CD4-positive, alpha-beta T cell treated with Interleukin-4 for 1 hour (primary cell): ENCODE measurements at places on chromosomes 13 and 19.

GRCh38 chr13:44908266-44908665 lies 81.0 kb downstream of the NUFIP1 start:
- no peak for DNase-seq

GRCh38 chr13:111121506-111121905 lies 6.4 kb downstream of the ARHGEF7 start:
- DNase-seq, result no peak

DNA sequence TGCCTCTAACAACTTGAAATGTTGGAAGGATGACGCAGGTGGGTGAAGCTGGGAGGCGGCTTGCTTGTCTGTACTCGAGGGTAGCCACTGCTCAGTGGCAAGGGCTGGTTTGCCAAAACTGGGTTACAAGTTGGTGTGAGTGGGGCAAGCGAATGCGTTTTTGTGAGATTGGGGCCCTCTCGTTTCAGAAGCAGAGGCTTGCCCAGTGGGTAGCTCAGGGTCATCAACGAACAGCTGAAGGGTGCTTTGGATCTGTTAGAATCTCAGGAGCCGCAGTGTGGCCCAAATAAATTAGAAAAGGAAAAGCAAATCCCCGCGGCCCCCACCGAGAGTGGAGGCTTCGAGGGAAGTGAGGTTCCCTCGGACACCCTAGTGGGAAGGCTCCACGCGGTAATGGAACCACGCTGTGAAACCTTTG lies 7.3 kb downstream of the ATP4B start:
- no peak for DNase-seq

GRCh38 chr19:55494172-55494761 lies 6.0 kb downstream of the SSC5D start:
- no peak for DNase-seq

DNA sequence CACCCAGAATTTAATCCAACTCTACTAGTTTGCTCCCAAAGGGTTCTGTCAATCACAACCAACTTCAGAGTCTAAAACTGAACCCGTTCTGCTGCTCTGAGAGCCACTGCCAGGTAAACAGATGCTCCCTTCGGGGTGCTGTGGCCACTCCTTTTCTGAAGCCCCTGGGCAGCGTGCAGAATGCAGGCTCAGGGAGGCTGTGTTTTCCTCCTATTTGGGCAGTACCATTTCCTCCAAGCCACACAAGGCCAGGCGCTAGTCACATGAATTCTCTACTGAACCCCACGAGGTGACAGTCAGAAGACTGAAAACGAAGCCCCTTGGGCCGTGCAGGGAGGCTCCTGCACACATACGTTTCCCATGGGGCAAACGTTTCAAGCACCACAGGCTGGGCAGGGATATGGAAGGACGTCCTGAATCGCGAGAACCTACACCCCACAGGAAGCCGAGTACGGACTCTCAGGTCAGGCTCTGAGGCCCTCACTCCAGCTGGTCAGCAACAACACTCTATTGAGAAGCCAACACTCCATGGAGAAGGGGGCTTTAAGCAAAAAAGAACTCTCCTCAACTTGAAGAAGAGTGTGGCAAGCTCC lies 71.8 kb downstream of the CCDC70 start:
- no peak for DNase-seq

GRCh38 chr13:111392486-111392885 lies 72.0 kb downstream of the TEX29 start:
- no peak for DNase-seq

DNA sequence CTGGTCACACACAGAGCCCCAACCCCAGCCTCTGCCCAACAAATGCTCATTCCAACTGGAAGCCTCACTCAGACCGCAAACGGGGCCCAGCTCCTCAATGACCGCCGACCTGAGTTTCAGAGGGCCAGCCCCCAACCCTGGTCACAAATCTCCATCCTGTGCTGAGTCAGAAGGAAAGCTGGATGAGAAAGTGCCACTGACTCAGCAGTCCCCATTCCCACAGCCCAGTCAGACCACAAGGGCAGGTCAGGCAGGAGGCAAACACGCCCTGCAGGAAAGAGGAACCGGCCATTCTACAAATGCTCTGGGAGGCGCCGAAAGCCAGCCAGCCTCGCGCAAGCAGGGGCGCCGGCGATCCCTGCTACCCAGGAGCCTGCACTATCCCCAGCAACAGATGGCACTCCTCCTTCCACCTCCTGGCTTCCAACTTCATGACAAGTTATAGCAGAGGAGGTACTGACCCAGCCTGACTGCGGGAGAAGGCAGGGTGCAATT lies 14.1 kb upstream of the PRKD2 start:
- DNase-seq, result peak; percentile 72

GRCh38 chr19:49716154-49716553 lies 25.2 kb downstream of the CPT1C start:
- DNase-seq, result no peak
